ENCODE measurements at places on chromosomes 5 and 9. TPM values are rescaled to one million over a fixed set of nuclear protein-coding genes. Genes with fewer than 3 reads are reported as not detected.

DNA sequence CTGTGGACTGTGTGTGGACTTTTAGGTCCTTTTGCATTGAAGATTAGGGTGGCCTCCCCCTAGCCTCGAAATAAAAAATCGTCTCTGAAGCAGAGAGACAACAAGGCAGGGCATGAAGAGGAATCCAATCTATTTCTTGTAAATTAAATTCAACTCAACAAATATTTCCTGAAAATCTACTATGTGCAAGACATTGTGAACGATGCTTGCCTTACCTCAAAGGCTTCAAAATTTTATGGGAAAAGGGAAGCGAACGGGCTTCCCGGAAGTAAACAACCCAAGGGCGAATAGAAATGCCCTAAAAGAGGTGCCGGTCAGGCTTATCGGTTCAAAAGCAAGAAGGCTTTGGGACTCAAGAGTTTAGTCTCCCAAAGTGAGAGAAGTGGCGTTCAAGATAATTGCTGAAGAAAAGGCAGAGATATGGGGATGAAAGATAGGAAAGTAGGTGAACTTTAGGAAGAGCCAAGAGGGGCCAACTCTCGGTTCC is 525 bp downstream of the KIF24 start:
- DNase-seq = no peak
- H3K4me3 ChIP-seq = peak overlapping the region; percentile 77
- H3K36me3 ChIP-seq = no peaks in the 10 kb centered on the region
- peak overlapping the region; percentile 97 for H3K27ac ChIP-seq
- peaks cover 14% of the 10 kb centered on the region for H3K4me1 ChIP-seq
- H3K27me3 ChIP-seq = no peaks in the 10 kb centered on the region

GRCh38 chr9:135547756-135548736 is 2.1 kb downstream of the OBP2A start:
- no peaks in the 10 kb centered on the region for H3K27me3 ChIP-seq
- no peak overlapping the region for H3K27ac ChIP-seq
- H3K36me3 ChIP-seq = no peaks in the 10 kb centered on the region
- DNase-seq = no peak

- no peak overlapping the region for H3K4me3 ChIP-seq
- no peak for DNase-seq
- H3K4me1 ChIP-seq = no peaks in the 10 kb centered on the region
- no peak overlapping the region for H3K27ac ChIP-seq
- H3K36me3 ChIP-seq = no peaks in the 10 kb centered on the region
Measured at GRCh38 chr9:28774433-28775235, 1201.4 kb upstream of the C9orf72 start.

GRCh38 chr5:159071382-159071781 is 28.3 kb downstream of the EBF1 start:
- H3K27me3 ChIP-seq = no peaks in the 10 kb centered on the region
- H3K27ac ChIP-seq = no peak overlapping the region
- H3K36me3 ChIP-seq = no peaks in the 10 kb centered on the region
- no peak for DNase-seq
- H3K4me3 ChIP-seq = no peak overlapping the region

- no peak overlapping the region for H3K4me3 ChIP-seq
- H3K27me3 ChIP-seq = no peaks in the 10 kb centered on the region
- no peaks in the 10 kb centered on the region for H3K4me1 ChIP-seq
- no peaks in the 10 kb centered on the region for H3K36me3 ChIP-seq
- no peak for DNase-seq
- no peak overlapping the region for H3K27ac ChIP-seq
Measured at GRCh38 chr9:23538461-23539003, 287.5 kb downstream of the ELAVL2 start.

- H3K36me3 ChIP-seq = peaks cover 41% of the 10 kb centered on the region
- H3K4me1 ChIP-seq = peaks cover 62% of the 10 kb centered on the region
- peak overlapping the region; percentile 96 for H3K4me3 ChIP-seq
- DNase-seq = no peak
- H3K27me3 ChIP-seq = no peaks in the 10 kb centered on the region
Measured at GRCh38 chr9:125239631-125240597, 1.2 kb downstream of the HSPA5 start.

DNA sequence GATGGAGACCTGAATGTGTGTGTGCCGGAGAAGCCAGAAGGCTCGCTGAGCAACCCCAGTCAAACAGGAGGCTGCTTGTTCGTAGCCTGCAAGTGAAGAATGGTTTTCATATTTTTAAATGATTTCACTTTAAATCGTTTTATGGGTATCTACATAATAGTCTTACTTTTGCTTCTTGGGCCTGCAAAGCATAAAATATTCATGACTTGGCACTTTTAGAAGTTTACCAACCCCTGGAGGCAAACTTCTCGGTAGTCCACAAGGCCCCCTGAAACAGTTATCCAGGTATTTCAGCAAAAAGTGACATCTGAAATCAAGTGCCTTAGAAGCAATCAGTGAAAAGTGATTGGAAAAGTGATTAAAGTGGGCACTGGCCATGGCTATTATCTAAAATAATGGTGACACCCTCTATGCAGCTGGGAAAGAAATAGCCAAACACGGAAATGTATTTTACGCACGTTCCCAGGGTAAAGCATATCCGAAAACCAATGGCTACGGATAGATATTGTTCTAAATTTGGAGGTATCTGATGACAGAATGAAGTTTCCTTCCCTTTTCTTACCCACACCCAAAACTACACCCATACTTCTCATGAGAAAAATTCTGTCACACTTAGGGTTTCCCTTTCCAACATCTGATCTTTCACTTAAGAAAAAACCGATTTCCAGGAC is 39.0 kb downstream of the RAPGEF1 start:
- DNase-seq = no peak
- H3K4me1 ChIP-seq = peaks cover 56% of the 10 kb centered on the region
- H3K36me3 ChIP-seq = no peaks in the 10 kb centered on the region
- no peaks in the 10 kb centered on the region for H3K27me3 ChIP-seq
- H3K4me3 ChIP-seq = no peak overlapping the region

- no peaks in the 10 kb centered on the region for H3K36me3 ChIP-seq
- no peaks in the 10 kb centered on the region for H3K4me1 ChIP-seq
- DNase-seq = no peak
Measured at GRCh38 chr5:18043344-18043743, 409.1 kb downstream of the TAF11L14 start.

DNA sequence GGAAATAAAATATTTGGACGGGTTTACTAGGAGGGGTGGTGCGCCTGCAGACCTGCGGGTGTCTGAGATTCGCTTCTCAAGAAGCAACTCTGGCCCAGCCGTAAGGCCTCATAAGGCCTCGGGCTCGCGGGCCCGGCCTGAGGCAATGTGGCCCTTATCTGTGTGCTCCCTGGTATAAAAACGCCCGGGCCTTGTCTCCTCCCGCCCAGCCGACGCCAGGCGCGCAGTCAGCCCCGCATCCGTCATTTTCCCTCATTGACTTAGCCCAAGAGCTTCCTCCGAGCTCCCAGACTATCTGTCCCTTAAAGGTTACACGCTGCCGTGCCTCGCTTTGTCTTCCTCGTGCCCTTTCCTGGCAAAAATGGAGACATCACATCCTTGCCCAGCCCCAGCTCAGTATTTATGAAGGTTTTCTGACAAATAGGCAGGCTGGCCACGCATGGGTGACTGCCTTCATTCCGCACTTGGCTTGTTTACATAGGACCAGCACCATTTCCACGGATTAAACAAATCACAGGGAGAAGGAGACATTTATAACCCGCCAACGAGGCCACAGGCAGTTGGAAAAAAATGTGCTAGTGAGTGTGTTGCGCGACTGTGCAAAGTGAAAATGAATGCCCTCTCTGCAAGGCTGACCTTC is 74.5 kb upstream of the TBCA start:
- no peaks in the 10 kb centered on the region for H3K36me3 ChIP-seq
- H3K27ac ChIP-seq = no peak overlapping the region
- H3K4me1 ChIP-seq = peaks cover 5% of the 10 kb centered on the region
- no peak overlapping the region for H3K4me3 ChIP-seq
- DNase-seq = no peak

- peak overlapping the region; percentile 74 for H3K4me3 ChIP-seq
- peaks cover 7% of the 10 kb centered on the region for H3K4me1 ChIP-seq
- H3K27ac ChIP-seq = peak overlapping the region; percentile 7
- H3K36me3 ChIP-seq = no peaks in the 10 kb centered on the region
- DNase-seq = no peak
Measured at GRCh38 chr9:27527702-27528075, 1.9 kb downstream of the MOB3B start.

SH3PXD2B gene
- polyA plus RNA-seq = not detected

SLC36A2 gene
- polyA plus RNA-seq = not detected

PCDHA1 gene
- polyA plus RNA-seq = not detected

ARPC5L gene
- polyA plus RNA-seq = 118 TPM

NEUROG1 gene
- not detected for polyA plus RNA-seq

SMIM27 gene
- 99.8 TPM for polyA plus RNA-seq

UBTD2 gene
- polyA plus RNA-seq = 3.0 TPM

All from CD8-positive, alpha-beta memory T cell (primary cell).